ENCODE measurements at places on chromosomes 5 and 9.
A peak's percentile ranks its signal among the peaks of the same experiment; 100 is the strongest.

DNA sequence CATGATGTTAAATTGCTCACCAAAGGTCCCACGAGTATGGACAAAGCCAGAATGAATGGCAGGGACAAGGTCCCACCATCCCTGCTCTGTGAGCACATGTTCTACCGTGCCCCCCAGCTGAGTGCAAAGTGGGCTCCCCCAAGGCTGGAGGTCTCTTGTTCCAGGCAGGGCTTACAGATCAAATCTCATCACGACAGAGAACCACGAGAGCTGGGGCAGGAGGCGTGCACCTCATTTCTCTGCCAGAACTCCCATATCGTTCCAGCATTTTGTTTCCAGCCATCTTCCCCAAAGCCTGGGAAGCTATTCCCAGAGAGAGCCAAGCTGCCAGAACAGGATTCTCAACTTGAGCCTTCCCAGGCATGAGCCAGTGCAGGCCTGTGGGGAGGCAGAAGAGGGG, 108.5 kb downstream of the ZNF354C start:
- no peak for DNase-seq

- no peak for DNase-seq
These were observed 93.8 kb downstream of the ZNF354C start for GRCh38 chr5:179153921-179154345.

- DNase-seq = no peak
These were observed 39.4 kb upstream of the RPL26L1 start for GRCh38 chr5:172919525-172920446.

GRCh38 chr5:170971-171800, 20.1 kb upstream of the LRRC14B start:
- no peak for DNase-seq

DNA sequence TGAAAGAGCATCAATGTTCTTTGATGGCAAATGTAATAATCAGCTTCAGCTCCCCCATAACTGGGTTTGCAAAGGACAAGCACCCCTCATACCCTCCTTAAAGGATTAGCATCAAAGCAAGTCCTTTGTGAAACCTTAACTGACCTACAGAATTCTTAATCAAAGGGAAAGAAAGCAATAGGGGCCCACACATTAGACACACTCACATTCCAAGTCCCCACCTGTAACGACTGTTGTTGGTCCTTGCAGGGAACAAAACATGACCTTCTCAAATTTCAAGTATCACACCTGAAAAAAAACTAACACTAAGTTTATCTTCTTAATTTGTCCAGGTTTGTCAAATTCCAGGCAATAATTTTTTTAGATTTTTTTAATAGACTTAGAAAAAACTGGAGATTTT, 32.6 kb downstream of the TTC39B start:
- no peak for DNase-seq

DNA sequence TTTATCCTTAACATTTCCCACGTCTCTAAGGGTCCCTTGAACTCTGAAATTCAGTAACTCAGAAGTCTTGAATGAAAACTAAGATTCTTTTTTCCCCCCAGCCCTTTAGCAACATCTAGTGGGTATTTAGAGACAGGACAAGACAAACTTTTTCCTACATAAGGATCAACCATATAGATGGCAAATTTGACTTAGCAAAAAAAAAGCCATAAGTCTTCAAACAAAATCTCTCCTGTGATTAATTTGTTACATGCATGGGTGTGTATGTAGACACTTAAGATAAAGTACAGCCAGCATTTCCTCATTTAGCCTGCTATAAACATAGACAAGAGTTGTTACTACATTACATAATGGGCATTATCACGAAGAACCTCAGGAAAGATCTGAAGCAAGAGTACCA, 29.1 kb upstream of the ANKRD31 start:
- peak; percentile 57 for DNase-seq

GRCh38 chr9:136283291-136284235, 20.3 kb downstream of the CCDC187 start:
- DNase-seq = peak; percentile 87

DNA sequence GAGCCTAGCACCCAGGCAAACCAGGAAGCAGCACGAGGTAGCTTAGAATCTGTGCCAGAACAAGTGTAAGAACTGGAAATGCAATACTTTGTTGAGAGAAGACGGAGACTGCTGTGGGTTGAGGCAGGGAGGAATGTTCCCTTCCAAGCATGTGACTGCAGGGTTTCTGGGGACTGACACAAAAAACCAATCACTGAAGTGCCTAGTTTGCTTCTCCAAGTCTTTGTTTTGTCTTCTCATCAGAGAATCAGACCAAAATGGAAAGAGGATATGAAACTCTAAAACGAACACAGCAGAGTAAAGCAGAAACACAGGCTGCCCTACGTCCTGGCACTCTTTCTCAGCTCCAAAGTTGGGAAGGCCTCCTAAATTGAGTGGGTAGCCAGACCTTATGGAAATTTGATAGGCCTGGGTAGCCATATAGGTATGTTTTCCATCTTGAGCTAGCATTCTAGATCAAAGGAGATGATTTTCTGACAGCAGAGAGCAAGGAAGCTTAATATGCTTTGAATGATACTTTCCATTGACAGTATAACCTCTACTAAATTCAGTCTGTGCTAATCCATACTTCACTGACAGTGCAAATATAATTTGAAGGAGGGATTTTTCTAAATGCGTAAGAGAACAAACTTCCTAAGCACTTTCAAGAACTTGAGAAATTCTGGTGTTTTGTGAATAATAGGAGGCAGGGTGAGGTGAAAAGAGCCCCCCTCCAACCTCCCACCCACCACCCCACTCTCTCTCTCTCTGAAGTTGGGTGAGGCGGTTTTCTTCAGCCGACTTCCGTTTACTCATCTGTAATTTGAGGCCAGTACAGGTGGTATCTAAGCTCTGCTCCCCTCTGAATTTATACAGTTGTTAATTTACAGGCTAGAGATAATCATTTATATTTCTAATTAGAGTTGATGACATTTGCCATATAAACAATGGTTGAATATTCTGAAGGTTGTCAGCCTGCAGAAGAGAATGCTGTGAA, 5.5 kb downstream of the ADRB2 start:
- no peak for DNase-seq

- DNase-seq = no peak
These were observed 525.0 kb downstream of the ISL1 start for GRCh38 chr5:51908215-51908614.

DNA sequence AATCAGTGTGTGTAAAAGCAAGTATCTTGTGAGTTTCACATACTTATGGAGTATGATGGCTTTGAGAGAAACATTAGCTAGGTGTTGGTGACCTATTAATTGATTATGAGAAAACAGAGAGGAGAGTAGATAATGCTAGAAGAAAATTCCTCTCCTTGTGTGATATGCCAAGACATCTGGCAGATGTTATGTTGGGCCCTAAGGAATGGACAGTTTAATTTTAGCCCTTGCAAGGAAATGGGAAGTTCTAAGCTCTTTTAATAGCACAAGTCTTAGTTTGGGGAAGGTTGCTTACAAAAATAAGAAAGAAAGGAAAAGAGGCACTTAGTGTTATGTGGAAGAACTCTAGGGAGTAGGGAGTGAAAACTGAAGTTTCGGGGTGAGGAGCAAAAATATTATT, 5.1 kb downstream of the ZNF462 start:
- no peak for DNase-seq

DNA sequence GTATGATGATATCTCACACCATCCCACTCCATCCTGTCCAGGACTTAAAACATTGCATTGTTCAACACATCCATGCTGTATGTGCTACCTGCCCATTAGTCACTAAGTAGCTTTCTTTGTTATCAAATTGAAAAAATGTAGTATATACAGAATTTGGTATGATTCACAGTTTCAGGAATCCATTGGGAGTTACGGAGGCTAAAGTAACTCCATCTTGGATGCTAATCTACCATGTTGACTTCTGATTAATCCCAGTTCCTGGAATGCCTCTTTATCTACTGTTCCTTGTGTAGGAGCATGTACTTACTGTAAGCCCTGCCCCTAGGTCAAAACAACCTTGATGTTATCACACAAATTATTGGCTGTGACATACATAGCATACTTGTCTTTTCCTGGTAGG, 38.9 kb upstream of the FOXB2 start:
- DNase-seq = no peak

- DNase-seq = no peak
These were observed 127.6 kb downstream of the TMEM174 start for GRCh38 chr5:73300337-73301207.

- no peak for DNase-seq
These were observed 63.8 kb downstream of the PTTG1 start for GRCh38 chr5:160485364-160485969.

GRCh38 chr5:168740811-168741213, 161.6 kb upstream of the PANK3 start:
- DNase-seq = no peak

DNA sequence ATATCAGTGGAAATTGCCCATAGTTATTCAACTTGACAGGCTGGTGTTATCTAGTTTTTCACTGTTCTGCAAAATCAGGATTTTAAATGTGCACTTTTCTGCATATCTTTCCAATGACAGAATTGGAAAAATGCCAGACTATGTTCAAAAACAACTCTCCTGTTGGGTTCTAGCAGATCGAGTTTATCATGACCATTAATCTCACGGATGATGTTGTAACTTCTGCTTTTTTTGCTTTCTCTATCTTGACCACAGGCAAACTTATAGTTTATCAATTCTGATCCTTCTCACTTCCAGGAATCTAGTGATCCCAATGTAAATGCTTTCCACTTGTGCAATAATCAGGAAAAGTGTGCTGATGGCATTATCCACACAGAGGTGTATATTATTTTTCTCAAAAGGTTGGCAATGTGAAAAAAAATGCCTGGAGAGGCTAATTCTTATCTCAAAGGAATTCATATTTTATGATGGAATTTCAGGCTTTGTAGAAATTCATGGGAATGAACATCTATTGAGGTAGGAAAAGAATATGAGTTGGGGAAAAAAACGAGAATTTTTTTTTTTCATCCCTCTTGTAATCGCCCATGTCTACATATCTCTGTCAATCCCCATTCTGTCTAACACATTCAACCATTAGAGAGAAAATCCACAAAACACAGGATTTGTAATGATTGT, 73.6 kb upstream of the DAB2 start:
- DNase-seq = peak; percentile 16

DNA sequence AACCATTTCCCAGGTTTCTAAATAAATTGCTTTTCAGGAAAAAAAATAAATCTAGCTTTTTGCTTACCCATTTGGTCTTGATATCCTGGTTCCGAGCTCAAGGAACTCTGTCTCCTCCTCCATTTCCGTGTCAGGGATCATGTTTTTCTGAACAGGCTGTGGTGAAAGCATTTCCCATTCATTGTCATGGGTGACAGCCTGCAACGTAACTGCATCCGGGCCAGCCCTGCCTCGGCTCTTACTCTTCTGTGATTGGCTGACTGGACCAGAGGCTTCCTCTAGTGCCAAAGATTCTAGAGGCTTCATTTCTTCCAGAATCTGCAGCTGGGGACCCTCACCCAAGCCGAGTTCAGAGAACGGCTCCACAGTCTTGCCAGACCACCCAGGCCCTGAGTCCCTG, 61.0 kb upstream of the PCA3 start:
- DNase-seq = no peak

GRCh38 chr5:145975001-145975360, 38.6 kb downstream of the SH3RF2 start:
- no peak for DNase-seq

GRCh38 chr9:126872516-126872915, 12.1 kb downstream of the ZBTB34 start:
- DNase-seq = no peak

DNA sequence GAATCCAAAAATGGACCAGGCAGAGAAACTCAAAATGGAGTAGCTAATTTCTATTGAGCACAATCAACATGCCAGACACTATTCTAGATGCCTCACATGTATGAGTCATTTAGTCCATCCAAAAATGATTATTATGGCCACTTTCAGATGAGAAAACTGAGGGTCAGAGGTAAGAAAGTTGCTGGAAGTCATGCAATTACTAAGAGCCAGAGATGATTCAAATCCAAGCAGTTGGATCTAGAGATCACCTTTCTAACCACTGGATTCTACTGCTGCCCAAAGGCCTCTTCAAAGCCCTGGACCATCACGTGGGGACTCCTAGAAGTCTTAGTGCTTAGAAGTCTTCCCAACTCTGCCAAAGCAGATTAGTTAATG, 51.8 kb upstream of the HMHB1 start:
- DNase-seq = no peak

DNA sequence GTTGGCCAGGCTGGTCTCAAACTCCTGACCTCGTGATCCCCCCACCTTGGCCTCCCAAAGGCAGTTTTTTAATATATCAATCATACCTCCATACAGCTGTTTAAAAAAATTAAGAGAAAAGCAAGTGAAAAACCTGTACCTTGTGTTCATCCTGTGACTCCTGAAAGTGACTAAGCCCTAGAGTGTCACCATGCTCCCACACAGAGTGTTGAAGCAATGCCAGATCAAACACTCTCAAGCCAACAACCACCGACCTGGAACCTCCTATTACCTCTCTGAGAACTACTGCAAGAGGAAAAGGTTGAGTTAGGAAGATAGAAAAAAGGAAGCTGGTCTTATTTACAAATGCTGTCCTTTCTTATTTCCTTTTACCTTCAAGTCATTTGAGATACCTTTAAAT, 123.5 kb downstream of the RASEF start:
- no peak for DNase-seq

GRCh38 chr9:133002147-133003070, 23.9 kb downstream of the GFI1B start:
- DNase-seq = no peak

GRCh38 chr5:14486996-14487896, 94.3 kb upstream of the OTULINL start:
- DNase-seq = no peak

DNA sequence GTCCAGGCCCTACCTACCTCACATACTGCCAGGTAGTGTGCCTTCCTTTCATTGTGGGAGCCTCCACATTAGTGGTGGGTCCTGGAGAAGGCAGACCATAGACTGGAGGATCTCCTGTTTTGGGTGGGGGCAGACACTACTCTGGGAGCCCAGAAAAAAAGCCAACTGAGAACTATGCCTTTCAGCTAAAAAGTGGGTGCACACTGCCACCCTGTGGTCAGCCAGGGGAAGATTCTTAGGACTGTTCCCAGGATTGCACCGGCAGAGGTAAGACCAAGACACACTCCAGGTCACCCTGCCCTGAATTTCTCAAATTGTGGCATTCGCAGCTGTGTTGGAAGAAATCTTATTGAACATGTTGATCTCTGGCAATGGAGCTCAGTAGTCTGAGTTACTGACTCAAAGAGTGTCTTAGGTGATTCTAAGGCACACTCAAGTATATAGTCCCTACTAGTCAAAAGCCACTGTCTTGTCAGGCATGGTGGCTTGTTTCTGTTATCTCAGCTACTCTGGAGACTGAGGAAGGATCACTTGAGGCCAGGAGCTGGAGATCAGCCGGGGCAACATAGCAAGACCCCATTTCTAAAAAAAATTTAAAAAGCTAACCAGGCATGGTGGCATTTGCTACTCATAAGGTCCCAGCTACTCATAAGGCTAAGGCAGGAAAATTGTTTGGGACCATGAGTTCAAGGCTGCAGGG, 3.6 kb downstream of the SIGMAR1 start:
- DNase-seq = peak; percentile 87

All from RWPE1 (cell line).